HTR-8/SVneo (cell line): ENCODE measurements at places on chromosomes 1 and 21.
A peak's percentile ranks its signal among the peaks of the same experiment; 100 is the strongest.

- no peak for DNase-seq
Measured at GRCh38 chr1:171345536-171345935, 31.6 kb downstream of the FMO4 start.

DNA sequence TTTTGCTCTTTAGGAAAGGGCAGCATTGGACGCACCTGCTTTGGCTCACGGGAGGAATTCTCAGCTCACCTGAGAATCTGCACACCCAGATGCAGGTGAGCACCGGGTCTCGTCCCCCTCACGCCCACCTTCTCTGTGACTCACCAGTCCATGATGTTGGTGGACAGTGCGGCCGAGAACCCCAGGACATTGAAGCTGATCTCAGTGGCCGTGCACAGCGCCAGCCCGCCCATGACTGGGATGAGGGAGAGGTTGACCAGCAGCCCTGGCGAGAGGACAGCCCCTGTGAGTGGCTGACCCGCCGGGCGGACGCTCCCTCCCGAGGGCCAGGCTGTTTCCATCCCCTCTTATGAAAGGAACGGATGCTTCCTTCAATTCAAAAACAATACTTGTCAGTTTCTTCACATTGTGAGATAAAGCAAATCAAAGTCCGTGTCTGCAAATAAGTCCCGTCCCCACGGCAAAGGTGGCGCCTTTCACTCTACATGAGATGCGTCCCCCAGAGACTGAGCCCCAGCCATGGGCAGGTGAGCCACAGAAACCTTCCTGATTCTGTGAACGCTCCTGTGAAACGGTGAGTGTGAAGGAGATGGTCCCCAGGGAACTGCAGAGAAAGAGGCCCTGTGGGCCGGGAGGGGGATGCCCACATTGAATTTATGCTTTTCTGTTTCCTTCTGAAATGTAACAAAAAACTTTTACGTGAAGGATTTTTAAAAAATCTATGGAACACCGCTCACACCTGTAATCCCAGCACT lies 12.7 kb upstream of the CDK11B start:
- no peak for DNase-seq

DNA sequence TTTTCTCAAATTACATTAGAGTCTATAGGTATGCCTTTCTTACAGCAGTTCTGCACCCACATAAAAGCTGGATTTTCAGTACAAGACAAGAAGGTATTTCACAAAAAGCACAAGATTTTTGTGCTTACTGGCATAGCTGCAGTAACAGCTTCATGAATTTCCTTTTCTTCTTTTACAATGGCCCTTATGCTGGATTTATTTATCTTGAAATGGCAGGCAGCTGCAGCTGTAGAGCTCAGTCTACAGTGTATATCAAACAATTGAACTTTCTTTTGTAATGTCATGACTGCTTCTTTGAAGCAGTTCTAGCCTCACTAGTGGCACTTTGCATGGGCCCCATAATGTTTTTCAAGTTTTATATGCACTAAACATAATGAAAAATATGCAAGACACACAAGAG lies 510.2 kb downstream of the KCNT2 start:
- no peak for DNase-seq

DNA sequence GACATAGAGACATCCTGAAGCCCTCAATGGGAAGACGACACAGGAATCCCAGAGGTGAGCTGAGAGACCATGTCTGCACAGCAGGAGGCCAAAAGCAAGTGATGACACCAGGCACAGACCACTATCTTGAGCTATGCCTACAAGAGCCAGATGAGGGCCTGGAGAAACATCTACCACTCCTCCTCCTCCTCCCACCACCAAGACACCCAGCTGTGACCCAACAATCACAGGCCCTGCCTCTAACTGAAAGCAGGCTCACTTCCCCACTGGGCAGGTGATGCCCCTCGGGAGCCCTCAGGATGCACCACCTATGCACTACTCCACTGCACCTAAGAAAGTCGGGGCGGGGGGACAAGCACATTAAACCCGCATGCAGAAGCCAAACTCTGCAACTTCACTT lies 16.5 kb downstream of the TADA1 start:
- no peak for DNase-seq

DNA sequence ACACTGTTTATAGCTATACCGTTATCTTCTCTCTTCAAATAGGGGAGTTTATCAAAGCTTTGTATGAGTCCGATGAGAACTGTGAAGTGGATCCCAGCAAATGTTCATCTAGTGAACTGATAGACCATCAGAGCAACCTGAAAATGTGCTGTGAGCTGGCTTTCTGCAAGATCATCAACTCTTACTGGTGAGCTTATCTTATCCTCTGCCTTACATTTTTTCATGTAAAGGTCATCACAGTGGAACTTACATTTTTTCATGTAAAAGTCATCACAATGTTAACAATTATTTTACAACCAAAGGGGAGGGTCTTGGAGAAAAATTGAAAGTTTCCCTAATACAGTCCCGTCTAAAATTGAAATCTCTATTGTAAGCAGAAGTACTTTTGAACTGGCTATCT lies 45.2 kb downstream of the CLEC20A start:
- peak; percentile 21 for DNase-seq

GRCh38 chr1:156214024-156214748 lies 1.4 kb downstream of the PMF1 start:
- no peak for DNase-seq

GRCh38 chr1:178500936-178501554 lies 4.3 kb upstream of the CLEC20A start:
- DNase-seq = no peak

- DNase-seq = no peak
Measured at GRCh38 chr1:117783606-117784396, 145.6 kb downstream of the GDAP2 start.

DNA sequence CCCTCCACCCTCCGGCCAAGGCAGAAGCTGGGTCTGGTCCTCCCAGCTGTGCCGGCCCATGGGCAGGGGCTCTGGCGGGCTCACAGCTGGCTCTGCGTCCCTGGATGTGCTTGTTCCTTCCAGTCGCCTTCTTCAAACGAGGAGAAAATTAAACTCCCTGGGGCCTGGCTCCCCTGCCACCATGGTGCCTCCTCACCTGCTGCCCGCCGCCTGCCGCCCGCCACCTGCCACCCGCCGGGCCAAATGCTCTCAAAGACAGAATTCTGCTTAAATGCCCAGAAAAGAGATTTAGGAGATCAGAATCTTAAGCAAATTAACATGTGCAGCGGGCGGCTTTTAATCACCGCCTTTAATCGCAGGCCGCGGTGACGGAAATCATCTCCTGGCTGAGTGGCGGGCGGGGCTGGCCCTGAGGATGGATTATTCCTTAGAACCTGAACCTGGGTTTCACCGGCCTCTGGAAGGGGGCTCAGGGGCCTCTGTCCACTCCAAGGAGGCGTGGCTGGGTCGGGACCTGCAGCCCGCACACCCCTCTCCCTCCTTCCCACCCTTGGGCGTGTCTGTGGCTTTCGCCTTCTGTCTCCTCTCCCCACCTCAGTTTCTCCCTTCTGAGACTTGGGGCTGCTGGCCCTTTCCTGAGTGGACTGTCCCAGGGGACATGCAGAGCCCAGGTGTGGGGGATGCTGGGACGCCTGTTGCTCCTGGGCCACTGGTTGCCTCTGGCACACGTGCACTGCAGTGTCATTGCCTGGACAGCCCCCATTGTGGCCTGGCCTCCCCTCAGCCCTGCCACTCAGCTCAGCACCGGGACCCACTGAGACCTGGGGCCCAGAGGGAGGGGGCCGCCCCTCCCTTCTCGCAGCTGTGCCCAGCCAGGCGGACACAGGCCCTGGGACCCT lies 10.5 kb upstream of the PLCH2 start:
- DNase-seq = no peak

DNA sequence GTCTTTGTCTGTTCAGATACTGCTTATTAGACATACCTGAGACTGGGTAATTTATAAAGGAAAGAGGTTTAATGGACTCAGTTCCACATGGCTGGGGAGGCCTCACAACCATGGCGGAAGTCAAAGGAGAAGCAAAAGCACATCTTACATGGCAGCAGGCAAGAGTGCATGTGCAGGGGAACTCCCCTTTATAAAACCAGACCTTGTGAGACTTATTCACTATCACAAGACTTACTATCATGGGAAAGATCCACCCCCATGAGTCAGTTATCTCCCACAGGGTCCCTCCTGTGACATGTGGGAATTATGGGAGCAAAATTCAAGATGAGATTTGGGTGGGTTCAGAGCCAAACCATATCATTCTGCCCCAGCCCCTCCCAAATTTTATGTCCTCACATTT lies 7.1 kb upstream of the PSMA5 start:
- no peak for DNase-seq

- no peak for DNase-seq
Measured at GRCh38 chr1:241848686-241849344, 811 bp downstream of the EXO1 start.

- no peak for DNase-seq
Measured at GRCh38 chr1:162889989-162890388, 29.0 kb upstream of the CCDC190 start.

GRCh38 chr1:209387969-209388329 lies 195.6 kb upstream of the CAMK1G start:
- no peak for DNase-seq

- no peak for DNase-seq
Measured at GRCh38 chr1:225774281-225775147, 3.1 kb upstream of the SRP9 start.

DNA sequence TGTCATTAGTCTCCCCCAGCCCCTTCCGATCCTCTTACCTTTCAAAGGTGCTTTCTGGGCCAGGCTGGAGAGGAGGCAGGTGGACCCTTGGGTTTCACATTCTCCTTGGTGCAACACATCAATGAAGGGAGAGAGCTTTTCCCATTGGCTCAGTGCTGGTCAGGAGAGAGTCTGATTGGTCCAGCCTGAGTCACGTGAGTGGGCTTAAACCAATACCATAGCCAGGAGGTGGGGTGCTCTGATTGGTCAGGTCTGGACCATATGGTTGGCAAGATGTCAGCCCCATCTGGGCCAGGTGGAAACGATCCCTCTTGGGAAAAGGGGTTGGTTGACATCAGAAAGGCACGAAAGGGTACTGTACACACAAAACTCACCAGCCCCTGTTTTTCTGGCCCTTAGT lies 44.8 kb upstream of the ABCG1 start:
- DNase-seq = no peak

GRCh38 chr1:170669586-170670530 lies 5.9 kb downstream of the PRRX1 start:
- DNase-seq = no peak

DNA sequence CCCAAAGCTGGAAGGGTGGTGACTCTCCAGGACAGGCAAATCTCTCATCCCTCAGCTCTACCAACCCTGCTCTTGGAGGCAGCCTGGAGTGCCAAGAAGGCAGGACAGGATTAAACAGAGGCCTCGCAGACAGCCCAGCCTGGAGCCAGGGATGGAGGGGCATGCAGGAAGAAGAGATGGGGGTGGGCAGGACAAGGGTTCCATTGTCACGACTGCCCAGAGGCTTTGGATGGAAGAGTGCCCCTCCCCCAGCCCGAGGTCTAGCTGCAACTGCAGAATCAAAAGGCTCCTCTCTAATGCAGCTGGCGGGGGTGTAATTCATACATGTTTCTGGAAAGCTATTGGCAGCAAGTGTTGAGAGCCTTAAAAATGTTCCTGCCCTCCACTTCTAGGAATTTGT lies 8.8 kb downstream of the RAB7B start:
- no peak for DNase-seq

DNA sequence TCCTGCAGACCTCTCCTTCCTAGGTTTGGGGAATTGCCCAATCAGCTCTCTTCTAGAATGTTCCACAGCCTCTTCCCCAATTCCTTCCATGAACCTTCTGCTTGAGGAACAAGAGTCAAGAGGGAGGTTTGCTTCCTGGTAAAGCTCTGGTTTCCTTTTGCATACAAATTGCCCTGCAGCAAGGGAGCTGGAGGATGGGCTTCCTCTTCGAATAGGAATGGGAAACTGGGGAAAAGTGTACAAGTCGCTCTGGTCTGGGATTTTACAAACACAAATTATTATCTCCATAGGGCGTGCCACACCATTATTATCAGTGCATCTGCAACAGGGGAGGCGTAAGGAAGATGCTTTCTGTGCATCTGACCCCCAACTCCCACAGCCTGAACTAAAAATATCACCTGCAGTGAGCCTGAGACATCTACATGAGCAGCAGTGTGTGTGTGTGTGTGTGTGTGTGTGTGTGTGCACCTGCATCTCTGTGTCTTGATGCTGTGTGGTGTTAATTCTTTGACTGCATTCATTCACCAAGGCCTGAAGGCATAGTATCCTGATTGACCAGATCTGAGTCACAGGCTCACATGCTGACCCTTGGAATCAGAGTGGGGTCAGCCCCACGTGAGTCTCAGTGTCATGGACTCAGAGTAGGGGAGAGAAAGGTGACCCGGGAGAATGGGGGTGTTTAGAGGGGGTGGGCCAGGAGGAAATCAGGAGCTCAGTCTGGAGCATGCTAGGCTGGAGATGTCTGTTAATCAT lies 272.9 kb downstream of the KAZN start:
- DNase-seq = no peak

DNA sequence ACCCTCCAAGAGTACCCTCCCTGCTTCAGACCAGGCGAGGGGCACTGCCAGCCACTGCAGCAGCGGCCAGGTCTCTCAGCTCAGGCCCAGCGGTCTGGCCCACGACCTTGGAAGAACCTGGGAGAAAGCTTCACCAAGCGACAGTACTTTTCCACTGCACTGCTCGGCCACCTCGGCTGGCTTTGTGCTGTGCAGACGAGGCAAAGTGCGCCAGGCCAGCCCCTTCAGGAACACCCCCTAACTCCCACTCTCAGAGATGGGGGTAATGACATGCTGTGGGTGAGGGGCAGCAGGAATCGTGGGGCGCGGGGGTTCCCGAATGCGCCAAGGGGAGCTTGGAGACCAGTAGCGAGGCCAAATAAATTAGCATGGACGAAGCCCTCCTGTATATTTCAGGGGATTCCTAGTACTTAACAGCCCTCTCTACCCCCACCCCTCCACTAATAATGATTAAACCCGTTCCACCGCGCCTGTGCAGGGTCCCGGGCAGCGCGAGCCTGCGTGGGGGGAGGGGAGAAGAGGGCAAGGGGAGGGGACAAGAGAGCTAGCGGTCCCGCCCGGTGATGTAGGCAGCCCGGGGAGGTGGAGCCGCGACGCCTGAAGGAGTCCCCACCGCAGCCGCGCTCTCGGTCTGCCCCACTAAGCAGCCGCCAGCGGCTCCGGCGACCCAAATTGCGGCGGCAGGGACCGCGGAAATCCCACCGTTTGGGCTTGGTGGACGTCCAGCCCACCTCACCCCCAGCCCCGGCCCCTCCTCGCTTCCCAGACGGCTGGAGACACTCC lies at the start of gene FAM43B:
Gene FAM43B, plus strand, starts transcription at position 629 of the 783 bp plus-strand sequence. CDS start 401 bp downstream, outside the sequence.
- DNase-seq = peak; percentile 81
